ENCODE measurements at places on chromosomes 16 and 17. TPM values are rescaled to one million over a fixed set of nuclear protein-coding genes. Genes with fewer than 3 reads are reported as not detected.

DNA sequence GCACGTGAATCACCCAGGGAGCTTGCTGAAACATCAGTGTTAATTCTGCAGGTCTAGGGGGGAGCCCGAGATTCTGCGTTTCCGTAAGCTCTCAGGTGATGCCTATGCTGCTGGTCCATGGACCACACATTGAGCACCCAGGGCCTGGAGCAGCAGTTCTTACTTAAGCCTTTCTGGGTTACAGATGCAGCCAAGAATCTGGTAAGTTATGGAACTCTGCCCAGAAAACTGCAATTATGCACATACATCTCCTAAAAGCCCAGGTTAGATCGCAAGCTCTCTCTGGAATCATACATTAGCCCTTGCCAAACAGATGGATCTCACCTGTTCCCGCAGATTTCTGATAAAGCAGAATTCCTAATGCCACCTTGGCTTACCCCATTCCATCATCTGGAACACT lies 265.9 kb upstream of the SALL1 start:
- no peak for DNase-seq

- DNase-seq: no peak
Measured at GRCh38 chr16:70573451-70574121, 50.0 kb downstream of the SF3B3 start.

DNA sequence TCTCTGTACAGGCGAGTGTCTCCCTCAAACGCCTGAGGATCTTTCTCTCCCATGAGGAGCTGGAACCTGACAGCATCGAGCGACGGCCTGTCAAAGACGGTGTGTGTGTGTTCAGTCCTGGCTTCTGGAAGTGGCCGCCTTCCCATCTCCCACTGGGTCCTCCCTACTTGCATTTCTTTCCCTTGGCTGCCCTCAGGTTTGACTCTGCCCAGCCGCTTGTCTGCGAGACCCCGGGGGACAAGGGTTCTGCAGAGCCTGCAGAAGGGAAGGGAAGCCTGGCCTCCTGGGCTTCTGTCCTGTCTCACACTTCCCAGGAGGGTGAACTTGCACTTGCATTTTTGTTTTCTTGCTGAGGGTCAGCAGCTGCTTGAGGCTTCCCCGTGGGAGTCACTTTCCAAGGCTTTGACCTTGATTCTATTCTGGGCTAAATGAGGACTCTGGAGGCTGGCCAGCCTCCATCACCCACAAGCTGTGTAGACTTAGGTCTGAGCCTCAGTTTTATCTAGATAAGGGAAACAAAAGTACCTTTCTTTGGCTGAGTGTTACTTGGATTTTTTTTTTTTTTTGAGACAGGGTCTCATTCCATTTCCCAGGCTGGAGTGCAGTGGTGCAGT lies 122.3 kb downstream of the ABCC1 start:
- DNase-seq: no peak

DNA sequence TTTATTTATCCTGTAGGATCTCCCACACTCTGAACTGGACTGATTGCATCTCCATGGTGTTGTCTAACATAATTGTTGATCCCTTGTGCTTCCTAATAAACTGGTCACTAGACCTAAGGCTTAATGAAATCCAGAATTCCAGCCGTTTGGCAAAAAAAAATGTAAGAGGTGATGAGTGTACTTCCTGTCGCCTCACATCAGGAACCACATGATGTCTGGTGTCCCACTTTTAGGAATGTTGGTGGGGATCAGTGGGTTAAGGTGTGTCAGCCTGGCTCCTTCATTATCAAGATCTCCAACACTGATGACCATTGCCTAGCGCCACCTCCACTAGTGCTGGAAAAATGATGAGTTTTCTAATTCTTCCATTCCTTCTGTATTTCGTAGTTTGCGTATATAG lies 18.6 kb upstream of the LONP2 start:
- DNase-seq: no peak

DNA sequence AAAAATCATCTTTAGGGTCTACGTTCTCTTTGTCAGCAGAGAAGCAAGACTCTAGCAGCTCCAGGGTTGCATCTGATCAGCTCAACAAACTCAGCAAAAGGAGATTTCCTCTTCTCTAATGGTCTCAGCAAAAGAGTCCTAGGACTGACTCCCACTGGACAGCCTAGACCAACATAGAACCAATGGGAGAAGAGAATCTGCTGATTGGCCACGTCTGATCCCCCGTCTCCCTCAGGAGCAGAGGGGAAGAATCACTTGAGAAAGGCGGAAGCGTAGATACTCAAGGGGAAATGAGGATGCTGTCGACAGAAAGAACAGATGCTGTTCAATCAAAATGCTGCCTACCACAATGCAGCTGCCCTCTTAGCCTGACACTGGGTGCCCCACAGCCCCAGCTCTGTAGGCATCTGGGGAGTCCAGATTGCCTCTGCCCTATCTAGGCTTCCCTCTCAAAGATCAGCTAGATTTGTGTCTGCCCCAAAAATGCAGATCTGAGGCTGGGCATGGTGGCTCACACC lies 31.5 kb upstream of the EMP2 start:
- DNase-seq: no peak

DNA sequence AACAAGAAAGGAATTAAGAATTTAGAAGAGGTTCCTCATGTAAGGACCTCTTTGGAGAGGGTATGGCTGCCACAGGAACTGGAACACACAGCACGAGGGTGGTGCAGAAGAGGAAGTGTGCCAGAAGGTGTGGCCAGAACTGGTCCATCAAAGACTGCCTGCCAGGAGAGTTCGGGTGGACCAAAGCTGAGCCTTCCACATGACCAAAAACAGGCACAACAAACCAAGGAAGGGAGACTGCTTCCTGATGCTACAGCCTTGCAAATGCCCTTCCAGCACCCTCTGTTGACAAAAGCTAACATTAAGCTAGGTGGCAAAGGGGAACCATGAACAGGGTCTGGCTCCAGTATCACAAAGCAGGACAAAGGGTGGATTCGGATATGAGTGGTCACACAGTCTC lies 125.8 kb upstream of the TMEM97 start:
- DNase-seq: no peak

The DOC2A gene
- total RNA-seq: 0.64 TPM

The ZPBP2 gene
- not detected for total RNA-seq

The YBX2 gene
- 0.52 TPM for total RNA-seq

The NOXO1 gene
- not detected for total RNA-seq

The TMIGD1 gene
- total RNA-seq: not detected

The RAB11FIP3 gene
- total RNA-seq: 18.2 TPM

- DNase-seq: no peak
Measured at GRCh38 chr17:77425348-77425747, 284.6 kb downstream of the SEC14L1 start.

GRCh38 chr17:77460514-77461046 lies 319.8 kb downstream of the SEC14L1 start:
- DNase-seq: peak; percentile 36

DNA sequence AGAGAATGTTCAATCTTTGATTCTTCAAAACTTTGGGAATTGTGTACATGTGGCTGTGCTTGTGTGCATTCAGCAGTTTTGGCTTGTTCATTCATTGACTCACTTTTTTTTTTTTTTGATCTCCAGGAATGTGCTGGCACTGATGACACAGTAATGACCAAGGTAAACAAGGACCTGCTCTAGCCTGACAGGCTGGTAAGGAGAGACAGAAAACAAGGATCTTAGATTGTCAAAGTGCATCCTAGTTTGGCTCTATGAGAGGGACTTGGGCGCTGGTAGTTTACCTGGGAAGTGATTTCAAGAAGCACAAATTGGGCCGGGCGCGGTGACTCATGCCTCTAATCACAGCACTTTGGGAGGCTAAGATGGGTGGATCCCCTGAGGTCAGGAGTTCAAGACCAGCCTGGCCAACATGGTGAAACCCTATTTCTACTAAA lies 233.1 kb upstream of the WSCD1 start:
- no peak for DNase-seq

- no peak for DNase-seq
Measured at GRCh38 chr17:6110592-6110991, 40.4 kb downstream of the WSCD1 start.

DNA sequence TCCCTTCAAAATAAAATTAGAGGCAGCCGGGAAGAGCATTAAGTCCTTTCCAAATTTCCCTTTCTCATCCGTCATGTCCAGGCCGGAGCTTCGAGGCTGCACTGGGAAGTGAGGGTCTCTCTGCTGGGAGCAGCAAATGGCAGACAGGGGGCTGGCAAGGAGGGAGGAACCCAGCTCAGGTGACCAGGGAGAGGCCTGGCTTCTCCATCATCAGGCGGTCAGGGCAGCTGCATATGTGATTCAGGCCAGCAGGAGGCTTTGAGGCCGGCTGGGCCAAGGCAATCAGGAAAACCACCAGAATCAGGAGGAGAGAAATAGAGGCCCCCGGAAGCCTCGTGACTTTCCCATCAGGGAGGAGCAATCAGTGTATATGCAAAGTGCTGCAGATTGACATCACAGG lies 85.0 kb upstream of the RPL38 start:
- no peak for DNase-seq

DNA sequence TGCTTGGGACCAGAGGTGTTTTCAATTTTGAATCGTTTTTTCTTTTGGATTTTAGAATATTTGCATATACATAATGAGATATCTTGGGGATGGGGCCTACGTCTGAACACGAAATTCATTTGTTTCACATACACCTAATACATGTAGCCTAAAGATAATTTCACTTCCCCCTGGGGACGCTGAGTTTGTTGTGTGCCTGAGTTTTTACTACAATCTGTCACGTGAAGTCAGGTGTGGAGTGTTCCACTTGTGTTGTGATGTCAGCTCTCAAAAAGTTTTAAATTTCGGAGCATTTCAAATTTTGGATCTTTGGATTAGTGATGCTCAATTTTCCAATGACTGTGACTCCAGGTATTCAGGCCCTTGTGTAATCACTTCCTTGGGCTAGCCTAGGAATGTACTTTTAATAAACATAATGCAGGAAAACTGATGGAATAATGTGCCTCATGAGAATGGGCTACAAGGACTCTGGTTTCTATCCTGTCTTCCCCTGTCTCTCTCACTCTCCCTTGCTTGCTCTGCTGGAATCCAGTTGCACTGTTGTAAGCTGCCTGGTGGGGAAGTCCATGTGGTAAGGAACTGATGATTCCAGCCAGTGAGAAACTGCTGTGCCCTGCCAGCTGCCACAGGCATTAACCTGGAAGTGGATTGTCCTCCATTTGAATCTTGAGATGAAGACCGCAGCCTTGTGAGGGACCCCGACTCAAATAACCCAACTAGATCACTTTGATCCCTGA lies 403.8 kb downstream of the SHISA9 start:
- no peak for DNase-seq

DNA sequence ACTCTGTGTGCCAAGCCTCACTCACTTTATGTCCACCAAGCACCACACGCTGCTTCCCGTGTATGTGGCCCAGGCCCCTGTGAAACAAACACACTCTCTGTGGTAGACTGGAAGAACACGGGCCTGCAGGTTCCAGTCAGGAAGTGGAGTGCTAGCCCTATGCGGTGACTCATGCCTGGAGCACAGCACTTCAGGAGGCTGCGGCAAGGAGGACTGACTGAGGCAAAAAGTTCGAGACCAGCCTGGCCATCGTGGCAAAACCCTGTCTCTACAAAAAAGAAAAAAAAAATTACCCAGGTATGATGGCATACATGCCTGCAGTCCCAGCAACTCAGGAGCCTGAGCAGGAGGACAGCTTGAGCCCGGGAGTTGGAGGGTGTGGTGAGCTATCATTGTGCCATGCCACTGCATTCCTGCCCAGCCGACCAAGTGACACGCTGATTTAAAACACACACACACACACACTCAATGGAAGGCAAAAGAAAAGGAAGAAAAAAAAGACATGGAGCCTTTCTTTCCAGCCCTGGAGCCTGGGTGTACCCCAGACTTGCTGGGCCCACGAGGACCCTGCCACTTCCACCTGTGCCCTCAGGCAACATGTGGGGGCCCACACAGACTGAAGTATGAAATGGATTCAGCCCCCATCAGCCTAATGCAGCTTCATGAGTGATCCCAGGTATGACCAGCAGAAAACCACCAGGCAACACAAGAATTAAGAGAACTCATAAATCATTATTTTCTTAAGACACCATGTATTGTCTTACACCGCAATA lies 126.6 kb downstream of the ANKRD11 start:
- DNase-seq: peak; percentile 69

DNA sequence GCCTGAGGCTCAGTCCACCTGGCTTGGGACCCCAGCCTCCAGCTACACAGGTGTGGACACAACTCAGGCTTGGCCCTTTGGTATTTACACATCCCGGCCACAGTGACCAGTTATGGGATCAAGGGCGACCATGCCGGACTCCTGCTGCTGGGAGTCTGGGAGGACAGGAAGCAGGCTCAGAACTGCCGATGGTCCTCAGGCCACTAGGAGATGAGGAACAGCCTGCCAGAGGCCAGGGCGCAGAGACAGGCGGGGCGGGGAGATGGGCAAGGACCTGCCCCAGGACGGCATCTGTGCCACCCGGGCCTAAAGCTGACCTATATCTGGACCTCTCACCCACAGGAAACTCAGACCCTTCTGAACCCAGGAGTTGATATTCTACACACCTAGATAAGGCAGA lies 12.5 kb downstream of the NXN start:
- no peak for DNase-seq

DNA sequence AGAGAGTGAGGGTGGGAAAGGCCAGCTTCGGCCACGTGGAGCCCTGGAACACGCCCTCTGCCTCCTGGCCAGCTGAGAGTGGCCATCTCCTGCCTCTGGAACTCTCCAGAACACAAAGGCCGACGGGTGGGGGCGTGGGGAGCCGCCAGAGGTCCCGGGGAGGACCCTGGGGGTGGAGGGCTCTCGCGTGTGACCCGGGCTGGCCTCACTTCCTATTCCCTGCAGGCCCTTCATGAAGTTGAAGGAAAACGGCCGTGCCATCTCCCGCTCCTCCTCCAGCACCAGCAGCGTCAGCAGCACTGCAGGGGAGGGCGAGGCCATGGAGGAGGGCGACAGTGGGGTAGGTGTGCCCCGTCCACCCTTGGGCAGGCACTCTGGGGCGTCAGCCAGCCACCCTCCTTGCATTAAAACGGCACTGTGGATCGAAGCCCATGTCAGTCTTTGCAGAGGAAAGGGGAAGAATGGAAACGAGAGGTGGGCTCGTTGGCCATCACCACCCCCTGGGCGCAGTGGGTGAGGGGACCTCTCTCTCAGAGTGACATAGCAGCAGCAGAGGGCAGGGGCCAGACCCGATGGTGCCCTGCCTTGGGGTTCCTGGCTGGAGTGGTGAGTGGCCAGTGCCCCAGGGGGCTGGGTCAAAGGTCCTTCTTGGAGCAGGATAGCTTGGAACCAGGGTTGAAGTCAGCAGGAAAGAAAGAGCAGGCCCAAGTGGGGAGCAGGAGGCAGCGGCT lies 37.1 kb downstream of the OR1D5 start:
- no peak for DNase-seq

The CNGB1 gene
- total RNA-seq: not detected

DNA sequence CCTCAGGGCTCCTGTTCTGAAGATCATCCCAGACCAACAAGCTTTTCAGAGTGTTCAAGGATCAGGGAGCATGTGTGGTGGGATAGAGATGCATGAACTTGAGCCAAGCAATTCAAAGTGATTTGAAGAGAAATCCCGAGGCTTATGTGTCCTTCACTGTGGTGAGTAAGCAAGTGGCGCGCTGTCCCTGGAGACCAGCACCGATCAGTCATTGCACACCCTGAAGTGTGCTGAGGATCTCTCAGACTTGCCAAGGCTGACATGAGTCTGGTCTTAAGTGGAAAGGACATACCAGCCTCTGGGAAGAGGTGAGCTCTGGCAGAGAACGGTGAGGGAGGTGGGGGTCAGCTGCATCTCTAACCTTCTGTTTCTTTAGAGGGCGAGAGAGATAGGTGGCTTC lies 43.8 kb upstream of the CDH13 start:
- DNase-seq: no peak

The G6PC1 gene
- total RNA-seq: not detected

- no peak for DNase-seq
Measured at GRCh38 chr17:79561486-79562133, 49.2 kb downstream of the RBFOX3 start.

All from activated naive CD4-positive, alpha-beta T cell treated with anti-CD3 and anti-CD28 coated beads for 36 hours (primary cell).